ENCODE measurements at places on chromosomes 3 and 15.

DNA sequence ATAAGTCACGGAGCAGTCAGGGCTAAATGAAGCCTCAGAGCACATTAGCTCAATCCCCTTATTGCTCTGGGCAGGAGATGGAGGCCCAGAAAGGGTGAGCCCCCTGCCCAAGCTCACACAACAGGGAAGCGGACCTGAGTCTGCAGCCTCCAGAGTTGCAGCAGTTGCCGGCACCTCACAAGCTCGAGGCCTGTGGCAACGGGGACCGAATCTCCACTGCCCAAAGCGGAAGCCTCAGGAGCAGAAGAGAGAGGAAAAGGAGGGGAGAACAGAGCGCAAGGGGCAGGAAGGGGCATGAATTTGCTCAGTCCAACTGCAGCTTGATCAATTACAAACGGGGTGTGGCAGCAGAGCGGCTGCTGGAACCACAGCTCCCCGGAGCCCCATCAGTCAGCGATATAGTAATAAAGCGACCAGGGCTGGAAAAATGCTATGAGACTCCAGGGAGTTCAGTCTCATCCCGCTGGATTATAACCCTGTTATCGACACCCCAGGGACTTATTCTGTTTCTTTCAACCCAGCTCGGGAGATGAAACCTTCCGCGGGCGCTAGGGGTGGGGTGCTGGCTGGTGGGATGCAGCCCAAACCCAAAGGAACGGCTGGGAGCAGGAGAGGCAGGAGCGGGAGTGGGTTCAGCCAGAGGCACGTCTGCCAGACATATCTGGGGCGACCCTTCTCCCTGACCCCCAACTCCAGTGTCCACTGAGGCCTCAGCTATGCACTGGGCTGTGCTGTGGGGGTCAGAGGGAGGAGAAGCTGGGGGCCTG is 219.7 kb upstream of the LINGO1 start:
- H3K27me3 ChIP-seq = no peaks in the 10 kb centered on the region
- no peak for DNase-seq
- H3K4me1 ChIP-seq = no peaks in the 10 kb centered on the region
- H3K27ac ChIP-seq = no peak overlapping the region

- no peak for DNase-seq
- H3K27ac ChIP-seq = no peak overlapping the region
- H3K36me3 ChIP-seq = no peaks in the 10 kb centered on the region
- H3K4me1 ChIP-seq = peaks cover 8% of the 10 kb centered on the region
- no peak overlapping the region for H3K4me3 ChIP-seq
- no peaks in the 10 kb centered on the region for H3K27me3 ChIP-seq
Observed at GRCh38 chr3:170745211-170745718, 124.7 kb downstream of the RPL22L1 start.

- no peak for DNase-seq
- H3K27ac ChIP-seq = no peak overlapping the region
Observed at GRCh38 chr3:189966843-189967242, 153.9 kb downstream of the P3H2 start.

GRCh38 chr15:70503073-70503745 is 260.1 kb downstream of the UACA start:
- no peaks in the 10 kb centered on the region for H3K36me3 ChIP-seq
- H3K27me3 ChIP-seq = no peaks in the 10 kb centered on the region
- DNase-seq = no peak
- no peak overlapping the region for H3K27ac ChIP-seq

DNA sequence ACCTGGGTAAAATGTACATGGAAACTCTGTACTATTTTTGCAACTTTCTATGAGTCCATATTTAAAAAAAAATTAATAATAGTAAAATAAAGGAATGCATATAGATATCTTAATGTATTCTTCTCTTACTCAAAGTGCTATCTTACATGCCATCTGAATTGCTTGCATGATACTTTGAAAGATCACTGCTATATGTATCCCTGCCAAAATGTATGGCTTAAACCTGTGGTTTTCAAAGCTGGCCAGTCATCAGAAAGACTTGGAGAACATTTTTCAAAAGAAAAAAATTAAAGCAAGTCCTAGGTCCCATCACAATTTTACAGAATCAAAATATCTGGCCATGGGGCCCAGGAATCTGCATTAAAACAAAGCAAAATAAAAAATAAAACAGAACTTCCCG is 262.1 kb downstream of the LPP start:
- no peaks in the 10 kb centered on the region for H3K36me3 ChIP-seq
- DNase-seq = no peak
- no peak overlapping the region for H3K4me3 ChIP-seq
- peaks cover 6% of the 10 kb centered on the region for H3K4me1 ChIP-seq
- H3K27ac ChIP-seq = no peak overlapping the region

DNA sequence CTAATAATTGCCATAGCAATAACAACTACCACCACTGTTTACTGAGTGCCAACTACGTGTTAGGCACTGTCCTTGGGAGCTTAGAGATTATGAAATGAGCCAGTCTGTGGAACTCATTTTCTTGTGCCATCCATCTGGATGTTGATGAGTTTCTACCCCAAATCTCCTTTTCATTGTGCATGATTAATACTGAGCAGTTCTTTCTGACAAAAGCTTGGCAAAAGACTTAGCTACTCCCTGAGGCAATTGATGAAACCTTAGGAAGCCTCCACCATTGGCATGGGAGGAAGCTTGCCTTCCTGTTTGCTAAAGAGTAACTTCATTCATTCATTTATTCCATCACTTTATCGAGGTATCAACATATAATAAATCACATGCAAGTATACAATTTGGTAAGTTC is 39.8 kb downstream of the PRICKLE2 start:
- no peak overlapping the region for H3K4me3 ChIP-seq
- H3K27ac ChIP-seq = peak overlapping the region; percentile 54
- no peaks in the 10 kb centered on the region for H3K36me3 ChIP-seq
- peaks cover 61% of the 10 kb centered on the region for H3K4me1 ChIP-seq
- no peak for DNase-seq

DNA sequence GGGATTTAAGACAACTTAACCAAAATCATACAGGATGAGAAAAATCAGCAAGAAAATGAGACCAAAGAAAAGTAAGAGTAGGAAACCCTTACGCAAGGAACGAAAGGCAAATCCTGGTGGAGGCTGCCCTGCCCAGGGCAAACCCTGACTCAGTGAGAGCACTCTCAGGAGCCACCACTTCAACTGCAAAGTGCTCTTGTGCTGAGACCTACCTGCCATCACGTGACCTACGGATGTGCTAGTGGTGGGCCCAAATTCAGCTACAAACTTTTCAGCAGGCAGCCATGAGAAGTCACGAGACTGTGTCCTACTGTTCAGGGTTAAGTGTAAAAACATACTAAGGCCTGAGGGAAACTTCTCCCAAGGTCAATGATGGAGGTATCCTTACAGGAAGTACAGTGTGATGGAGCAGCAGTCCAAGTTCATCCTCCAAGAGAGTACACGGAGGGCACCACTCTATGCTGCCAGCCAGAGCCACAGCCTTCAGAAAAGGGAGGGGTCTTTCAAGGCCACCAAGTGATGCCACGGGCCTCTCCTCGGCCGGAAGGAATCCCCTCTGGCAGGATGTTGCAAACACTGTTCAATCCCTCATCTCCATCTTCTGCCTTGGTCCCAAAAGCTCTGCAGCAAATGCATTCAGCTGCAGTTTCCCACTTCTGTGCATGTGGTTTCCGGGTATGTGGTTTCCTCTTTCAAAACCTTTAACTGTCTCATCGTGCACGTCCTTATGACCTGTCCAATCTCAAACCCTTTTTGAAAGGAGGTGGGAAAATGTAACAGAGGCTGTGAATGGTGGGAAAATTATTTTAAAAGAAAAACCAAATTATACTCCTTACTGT is 9.5 kb downstream of the CHSY1 start:
- H3K27ac ChIP-seq = peak overlapping the region; percentile 71
- H3K27me3 ChIP-seq = no peaks in the 10 kb centered on the region
- DNase-seq = no peak

- no peak for DNase-seq
- no peak overlapping the region for H3K4me3 ChIP-seq
- H3K36me3 ChIP-seq = no peaks in the 10 kb centered on the region
- H3K27ac ChIP-seq = no peak overlapping the region
- peaks cover 7% of the 10 kb centered on the region for H3K27me3 ChIP-seq
Observed at GRCh38 chr3:135168822-135169221, 373.8 kb downstream of the EPHB1 start.

DNA sequence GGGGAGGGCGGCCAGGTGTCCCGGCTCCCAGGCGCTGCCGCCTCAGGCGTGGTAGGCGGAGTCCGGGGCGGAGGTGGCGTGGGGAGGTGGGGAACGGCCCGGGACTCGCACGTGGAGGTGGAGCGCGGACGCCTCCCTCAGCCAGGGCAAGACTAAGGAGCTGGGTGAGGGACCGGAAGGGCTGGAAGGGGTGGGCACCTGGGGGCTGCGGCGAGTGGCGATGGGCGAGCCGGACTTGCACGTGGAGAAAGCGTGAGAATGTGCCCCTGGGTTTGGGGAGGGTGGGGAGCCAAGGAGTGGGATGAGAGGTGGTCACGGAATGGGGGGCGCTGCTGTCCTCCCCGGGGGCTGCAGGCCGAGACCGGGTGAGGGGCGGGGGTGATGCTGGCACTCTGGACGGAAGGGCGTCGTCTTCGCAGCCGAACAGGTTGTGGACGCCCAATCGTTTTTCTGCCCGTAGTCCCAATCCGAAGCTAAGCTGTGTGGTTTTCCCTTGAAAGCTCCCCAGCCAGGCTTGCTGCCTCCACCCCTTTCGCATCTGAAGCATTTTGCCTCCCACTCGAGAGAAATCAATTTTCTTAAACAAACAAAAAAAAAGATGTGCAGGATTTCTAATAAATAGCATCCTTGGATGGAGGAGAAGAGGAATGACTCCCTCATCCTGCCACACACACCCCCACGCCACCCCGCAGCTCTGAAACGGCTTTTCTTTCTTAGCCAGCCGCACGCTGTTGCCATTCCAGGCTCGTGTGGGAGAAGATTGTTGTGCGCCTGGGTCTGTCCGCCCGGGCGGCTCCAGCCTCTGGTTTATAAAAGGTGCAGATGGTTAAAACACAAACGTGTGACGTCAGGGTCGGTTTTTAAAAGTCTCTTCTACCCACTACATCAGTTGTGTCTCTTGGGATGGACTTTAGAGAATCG is 62.5 kb upstream of the ANKRD28 start:
- peak; percentile 16 for DNase-seq
- H3K4me3 ChIP-seq = peak overlapping the region; percentile 96
- peaks cover 3% of the 10 kb centered on the region for H3K4me1 ChIP-seq
- H3K27ac ChIP-seq = peak overlapping the region; percentile 93
- H3K36me3 ChIP-seq = no peaks in the 10 kb centered on the region

- no peak for DNase-seq
- no peaks in the 10 kb centered on the region for H3K27me3 ChIP-seq
- peak overlapping the region; percentile 33 for H3K27ac ChIP-seq
- H3K4me1 ChIP-seq = peaks cover 71% of the 10 kb centered on the region
- no peaks in the 10 kb centered on the region for H3K36me3 ChIP-seq
- H3K4me3 ChIP-seq = no peak overlapping the region
Observed at GRCh38 chr3:172140499-172141391, 101.4 kb downstream of the FNDC3B start.

DNA sequence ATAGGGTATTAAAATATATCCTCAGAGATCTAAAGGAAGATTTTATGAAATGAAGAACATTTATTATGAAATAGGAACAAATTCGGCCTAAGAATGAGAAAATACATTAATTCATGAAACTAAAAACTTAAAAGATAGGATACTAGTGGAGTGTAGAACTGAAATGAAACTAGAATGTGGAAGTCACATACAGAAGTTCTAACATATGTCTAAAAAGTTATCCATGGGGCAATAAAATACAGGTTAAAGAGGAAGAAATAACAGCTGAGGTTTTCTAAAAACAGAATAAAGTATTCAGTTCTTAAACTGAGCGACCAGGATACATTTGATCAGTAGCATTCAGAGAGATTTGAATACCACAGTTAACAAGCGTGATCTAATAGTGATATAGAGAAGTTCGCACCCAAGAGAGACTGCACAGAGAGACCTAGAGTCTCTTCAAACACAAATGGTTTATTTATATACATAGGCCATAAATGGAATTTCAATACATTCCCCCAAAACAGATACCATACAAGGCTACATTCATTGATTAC is 85.9 kb downstream of the FEZF2 start:
- H3K27ac ChIP-seq = no peak overlapping the region
- DNase-seq = no peak
- no peak overlapping the region for H3K4me3 ChIP-seq

DNA sequence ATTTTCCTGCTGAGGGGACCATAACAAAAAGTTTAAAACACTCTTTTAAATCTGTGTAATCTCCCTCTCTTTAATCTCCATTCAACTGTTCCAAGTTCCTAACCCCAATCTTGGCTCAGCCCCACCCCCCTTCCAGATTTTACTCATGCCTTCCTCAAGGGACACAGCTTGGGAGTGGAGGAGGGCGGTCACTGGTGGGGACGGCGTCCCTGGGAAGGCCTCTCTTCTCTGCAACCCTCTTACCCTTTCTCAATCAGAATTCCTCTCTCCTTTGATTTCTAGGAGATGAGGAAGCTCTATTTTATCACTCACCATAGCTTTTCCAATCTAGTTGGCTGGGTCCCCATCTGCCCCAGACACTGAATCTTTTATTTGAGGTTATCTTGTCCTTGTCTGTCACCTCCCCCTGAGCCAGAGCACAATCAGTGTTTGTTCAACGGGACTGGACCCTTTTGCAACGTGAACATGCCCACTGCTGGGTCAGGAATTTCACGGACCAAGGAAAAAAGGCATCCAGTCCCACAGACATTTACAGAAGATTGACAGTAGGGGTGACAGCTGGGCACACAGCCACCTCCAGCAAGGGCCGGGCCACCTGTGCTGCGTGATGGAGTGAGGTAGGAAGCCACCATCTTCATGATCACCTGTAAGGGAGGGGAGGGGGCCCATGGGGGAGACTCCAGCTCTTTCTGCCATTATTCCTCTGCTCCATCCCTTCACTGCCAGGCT is 84.0 kb upstream of the HERC1 start:
- no peaks in the 10 kb centered on the region for H3K4me1 ChIP-seq
- H3K4me3 ChIP-seq = no peak overlapping the region
- H3K36me3 ChIP-seq = no peaks in the 10 kb centered on the region
- no peak overlapping the region for H3K27ac ChIP-seq
- no peak for DNase-seq

- no peaks in the 10 kb centered on the region for H3K27me3 ChIP-seq
- H3K36me3 ChIP-seq = peaks cover 14% of the 10 kb centered on the region
- H3K27ac ChIP-seq = peak overlapping the region; percentile 69
- H3K4me1 ChIP-seq = peaks cover 7% of the 10 kb centered on the region
- no peak for DNase-seq
- no peak overlapping the region for H3K4me3 ChIP-seq
Observed at GRCh38 chr3:188220988-188221818, 67.2 kb downstream of the LPP start.
